ENCODE measurements at places on chromosomes 6 and 20.
A peak's percentile ranks its signal among the peaks of the same experiment; 100 is the strongest.

DNA sequence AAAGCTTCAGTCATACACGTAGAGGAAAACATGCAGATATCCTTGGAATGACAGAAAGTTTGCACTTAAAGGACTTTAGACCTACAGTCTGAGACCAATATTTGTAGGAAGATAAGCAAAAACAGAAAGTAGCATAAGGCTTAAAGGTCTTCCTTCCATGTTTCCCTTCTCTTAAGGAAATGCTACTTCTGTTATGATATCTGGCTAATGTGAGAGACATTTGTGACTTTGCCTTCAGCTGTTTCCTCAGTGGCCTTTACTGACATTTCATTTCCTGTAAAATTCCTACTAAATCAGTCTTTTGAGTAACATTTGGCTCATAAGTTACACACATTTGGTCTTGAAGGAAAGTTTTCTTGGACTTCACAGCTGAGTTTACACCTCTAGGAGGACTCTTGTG is 713.4 kb downstream of the TBC1D32 start:
- DNase-seq, result no peak

GRCh38 chr6:125746731-125747588 is 2.5 kb upstream of the HEY2 start:
- DNase-seq, result peak; percentile 67

GRCh38 chr6:1337791-1338190 is 25.9 kb downstream of the FOXQ1 start:
- no peak for DNase-seq

GRCh38 chr6:99233219-99233618 is 116.3 kb downstream of the FAXC start:
- no peak for DNase-seq

- DNase-seq, result peak; percentile 5
Observed at GRCh38 chr6:143097224-143097795, 36.6 kb downstream of the AIG1 start.

DNA sequence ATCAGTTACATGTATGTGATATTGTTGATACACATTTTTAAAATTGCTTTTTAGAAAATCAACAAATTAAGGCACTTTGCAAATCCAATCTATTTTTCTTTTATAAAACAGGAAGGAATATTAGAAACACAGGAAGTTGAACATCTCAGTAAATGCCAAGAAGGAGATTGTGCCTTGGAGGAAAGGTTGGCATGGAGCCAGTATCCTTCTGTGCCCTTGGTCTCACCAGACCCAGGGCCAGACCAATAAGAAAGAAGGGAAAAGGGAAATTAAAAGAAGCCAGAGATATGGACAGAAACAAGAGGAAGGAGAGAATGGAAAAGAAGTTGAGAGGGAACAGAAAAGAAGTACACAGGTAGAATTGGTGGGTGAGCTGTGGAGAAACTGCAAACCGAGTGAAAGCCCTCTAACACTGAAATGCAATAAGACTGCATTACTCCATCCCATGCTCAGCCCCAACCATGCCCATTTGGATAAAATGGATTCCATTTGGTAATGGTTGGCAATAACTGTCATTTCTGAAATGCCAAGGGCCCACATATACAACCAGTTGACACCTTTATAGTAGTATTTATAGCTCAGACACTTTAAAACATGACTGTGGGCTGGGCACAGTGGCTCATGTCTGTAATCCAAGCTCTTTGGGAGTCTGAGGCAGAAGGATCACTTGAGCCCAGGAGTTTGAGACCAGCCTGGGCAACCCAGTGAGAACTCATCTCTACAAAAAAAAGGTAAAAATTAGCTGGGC is 133.8 kb downstream of the GMPR start:
- no peak for DNase-seq

GRCh38 chr20:49484180-49485140 is 2.0 kb upstream of the KCNB1 start:
- DNase-seq, result peak; percentile 81

GRCh38 chr6:34281702-34282334 is 33.0 kb upstream of the SMIM29 start:
- no peak for DNase-seq

GRCh38 chr6:101397199-101397598 is 3.7 kb downstream of the GRIK2 start:
- DNase-seq, result no peak

DNA sequence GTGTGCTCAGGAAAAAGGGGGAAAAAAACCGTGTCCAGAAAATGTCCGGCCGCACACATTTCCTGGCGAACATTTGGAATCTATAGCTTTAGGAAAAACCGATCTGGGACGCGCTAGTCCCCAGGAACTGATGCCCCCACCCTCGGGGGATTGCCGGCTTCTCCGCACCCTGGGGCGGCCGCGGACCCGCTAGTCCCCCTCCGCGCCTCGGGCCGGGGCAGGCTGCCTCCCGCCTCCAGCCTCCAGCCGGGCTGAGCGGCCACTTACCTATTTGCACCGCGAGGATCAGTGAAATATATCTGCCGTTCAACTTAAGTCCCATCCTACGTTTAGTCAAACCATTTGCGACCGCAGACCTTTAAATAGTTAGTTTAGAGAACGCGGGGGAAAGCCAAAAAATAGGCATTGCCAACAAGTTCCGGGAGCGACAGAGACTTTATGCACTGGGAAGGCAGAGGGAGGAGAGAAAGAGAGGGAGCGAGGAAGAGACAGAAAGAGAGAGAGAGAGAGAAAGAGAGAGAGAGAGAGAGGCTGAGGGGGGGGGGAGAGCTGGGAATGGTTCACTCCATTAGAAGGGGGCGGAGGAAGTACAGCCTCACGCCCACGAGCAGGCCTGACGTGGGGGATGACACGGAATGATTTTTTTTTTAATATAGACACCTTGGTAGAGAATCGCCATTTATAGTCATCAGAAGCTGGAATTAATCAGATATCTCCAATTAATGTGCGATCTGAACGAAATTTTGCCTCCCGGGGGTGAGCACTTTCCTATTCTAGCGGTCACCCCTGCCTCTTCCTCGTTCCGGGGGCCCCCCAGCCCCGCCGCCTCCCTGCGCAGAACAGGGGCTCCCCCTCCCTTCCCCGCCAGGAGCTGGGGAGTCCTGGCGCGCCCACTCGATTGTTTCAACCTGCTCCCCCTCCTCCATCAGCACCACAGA is at the start of gene NRN1:
Gene NRN1, minus strand, starts transcription at position 498 of the 938 bp plus-strand sequence. Its CDS starts 176 bp downstream, at position 322.
- DNase-seq, result no peak

- DNase-seq, result no peak
Observed at GRCh38 chr6:50116797-50117542, 67.2 kb upstream of the DEFB112 start.

GRCh38 chr6:2688401-2689064 is 62.2 kb downstream of the MYLK4 start:
- no peak for DNase-seq

DNA sequence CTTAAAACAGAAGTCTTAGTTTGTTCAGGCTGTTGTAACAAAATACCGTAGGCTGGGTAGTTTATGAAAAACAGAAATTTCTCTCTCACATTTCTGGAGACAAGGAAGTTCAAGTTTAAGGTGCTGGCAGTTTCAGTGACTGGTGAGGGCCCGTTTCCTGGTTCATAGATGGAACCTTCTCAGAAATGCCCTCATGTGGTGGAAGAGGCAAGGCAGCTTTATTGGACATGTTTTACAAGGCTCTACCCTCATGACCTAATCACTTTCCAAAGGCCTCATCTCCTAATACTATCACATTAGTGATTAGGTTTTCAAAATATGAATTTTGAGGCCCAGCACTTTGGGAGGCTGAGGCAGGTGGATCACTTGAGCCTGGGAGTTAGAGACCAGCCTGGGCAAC is 2.4 kb downstream of the HEBP2 start:
- no peak for DNase-seq

DNA sequence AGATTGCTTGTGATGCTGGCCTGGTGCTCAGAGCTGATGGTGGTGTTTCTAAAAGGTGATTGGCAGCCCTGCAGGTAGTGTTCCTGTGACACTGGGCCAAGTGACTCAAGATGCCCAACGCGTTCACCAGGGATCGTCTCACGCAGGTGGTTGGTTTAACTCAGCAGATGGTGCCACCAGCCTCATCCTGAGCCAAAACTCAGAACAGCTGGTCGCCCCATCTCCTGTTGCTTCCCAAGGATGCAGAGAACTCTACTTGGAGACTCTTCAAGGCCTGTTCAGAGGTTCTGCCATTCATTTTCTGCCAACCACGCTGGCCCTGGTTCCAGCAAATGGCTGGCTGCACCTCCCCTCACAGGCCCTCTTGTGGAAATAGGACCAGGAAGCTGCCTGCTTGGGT is 394.4 kb downstream of the CDH26 start:
- DNase-seq, result no peak

DNA sequence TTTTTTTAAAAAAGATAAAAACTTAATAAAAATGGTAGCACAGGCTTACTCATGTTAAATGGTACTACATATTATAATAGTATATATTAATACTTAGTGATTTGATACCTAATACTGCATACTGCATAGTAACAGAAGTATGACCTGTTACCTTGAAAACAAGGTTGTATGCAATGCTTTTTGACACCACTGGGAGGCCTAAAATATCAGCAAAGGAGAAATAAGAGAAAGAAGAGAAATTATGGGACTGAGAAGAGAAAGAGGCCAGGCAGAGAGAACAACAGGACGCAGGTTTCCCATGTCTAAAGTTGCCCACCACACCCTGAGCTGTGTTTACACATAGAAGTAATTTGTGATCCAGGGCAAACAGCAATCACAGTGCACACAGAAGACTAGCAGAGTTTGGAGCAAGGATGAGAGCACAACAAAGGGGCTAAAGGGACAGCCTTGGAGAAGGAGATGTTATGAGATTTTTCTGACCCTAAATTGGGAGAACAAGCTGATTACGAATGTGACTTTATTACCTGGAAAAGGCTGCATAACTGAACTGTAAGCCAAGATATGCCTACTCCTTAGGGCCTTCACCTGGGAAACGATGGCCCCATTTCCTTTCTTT is 73.2 kb downstream of the ROS1 start:
- no peak for DNase-seq

DNA sequence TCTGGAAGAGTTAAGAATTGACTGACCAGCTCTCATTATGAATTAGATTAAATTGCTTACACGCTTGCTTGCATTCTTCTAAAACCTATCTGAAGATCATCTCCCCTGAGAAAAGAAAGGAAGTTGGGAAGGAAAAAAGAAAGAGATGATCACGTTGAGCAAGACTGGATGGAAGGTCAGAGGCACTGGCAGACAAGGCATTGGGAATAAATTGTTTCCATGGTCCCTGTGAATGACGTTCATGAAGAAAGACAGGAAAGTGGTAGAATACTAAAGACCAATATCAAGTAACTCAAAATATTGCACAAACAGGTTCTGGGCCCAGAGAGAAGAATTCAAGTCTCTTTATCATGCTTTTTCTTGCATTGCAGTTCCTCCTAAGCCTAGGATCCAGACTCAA is 1045.4 kb upstream of the MAP3K7 start:
- no peak for DNase-seq

- DNase-seq, result no peak
Observed at GRCh38 chr20:59062081-59062480, 19.5 kb upstream of the PRELID3B start.

DNA sequence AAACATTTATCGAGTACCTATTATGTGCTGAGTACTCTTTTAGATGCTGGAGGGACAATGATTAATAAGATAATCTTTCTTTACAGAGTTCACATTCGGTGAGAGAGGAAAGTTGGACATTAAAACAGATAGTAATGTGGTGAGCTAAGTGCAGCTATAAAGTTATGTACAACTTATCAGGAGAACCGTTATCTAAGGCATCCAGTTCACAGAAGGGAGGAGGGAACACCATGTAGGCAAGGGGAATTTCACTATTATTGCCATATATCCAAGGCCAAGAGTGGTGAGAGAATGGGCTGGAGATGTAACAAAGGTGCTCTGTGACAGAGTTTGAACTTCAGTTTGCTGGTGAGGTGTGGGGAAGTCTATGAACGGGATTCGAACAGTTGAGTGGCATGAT is 105.8 kb downstream of the CARMIL1 start:
- no peak for DNase-seq

- no peak for DNase-seq
Observed at GRCh38 chr6:158564243-158565121, 4.6 kb downstream of the TMEM181 start.

- no peak for DNase-seq
Observed at GRCh38 chr6:72976484-72976883, 248.8 kb downstream of the KHDC1L start.
